ENCODE measurements at places on chromosomes 11 and 22. TPM values are rescaled to one million over a fixed set of nuclear protein-coding genes. Genes with fewer than 3 reads are reported as not detected.

Gene KDM4E
- total RNA-seq, result not detected

Gene MIOX
- not detected for total RNA-seq

Gene ELMOD1
- 0.28 TPM for total RNA-seq

Gene C22orf23
- total RNA-seq, result 0.49 TPM

Gene WNT11
- total RNA-seq, result 8.2 TPM

Gene BACE1
- total RNA-seq, result 15.2 TPM

Gene SMIM38
- not detected for total RNA-seq

Gene TMEM123
- 76.1 TPM for total RNA-seq

GRCh38 chr22:36304429-36304828 is 51.5 kb downstream of the APOL1 start:
- no peaks in the 10 kb centered on the region for H3K4me1 ChIP-seq
- H3K4me3 ChIP-seq, result no peak overlapping the region

DNA sequence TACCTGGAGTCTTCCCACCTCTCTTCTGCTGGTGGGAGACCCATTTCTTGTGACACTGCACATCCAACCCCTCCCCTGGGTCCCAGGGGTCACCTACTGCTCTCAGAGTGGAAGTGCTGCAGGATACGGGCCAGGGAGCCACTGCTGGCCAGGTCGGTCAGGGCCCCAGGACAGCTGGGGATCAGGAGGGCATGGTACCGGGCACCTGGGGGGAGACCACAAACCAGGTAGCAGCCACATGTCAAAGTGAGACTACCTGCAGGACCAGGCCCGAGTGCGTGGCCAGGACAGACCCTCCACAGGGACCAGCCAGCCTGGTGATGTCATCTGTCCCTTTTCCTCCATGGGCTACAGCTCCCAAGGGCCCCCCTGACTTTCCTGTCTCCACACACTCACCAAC is 3.9 kb downstream of the GATD1 start:
- H3K36me3 ChIP-seq, result peaks cover 37% of the 10 kb centered on the region
- DNase-seq, result no peak
- H3K4me1 ChIP-seq, result peaks cover 20% of the 10 kb centered on the region
- H3K27me3 ChIP-seq, result no peaks in the 10 kb centered on the region
- no peak overlapping the region for H3K27ac ChIP-seq

GRCh38 chr22:41096391-41096790 is 4.0 kb downstream of the EP300 start:
- DNase-seq, result no peak
- no peak overlapping the region for H3K27ac ChIP-seq
- no peaks in the 10 kb centered on the region for H3K27me3 ChIP-seq
- peaks cover 60% of the 10 kb centered on the region for H3K4me1 ChIP-seq
- H3K36me3 ChIP-seq, result peaks cover 19% of the 10 kb centered on the region
- no peak overlapping the region for H3K4me3 ChIP-seq

GRCh38 chr11:36657610-36658267 is 59.7 kb upstream of the RAG2 start:
- H3K4me3 ChIP-seq, result no peak overlapping the region
- no peaks in the 10 kb centered on the region for H3K36me3 ChIP-seq
- no peaks in the 10 kb centered on the region for H3K4me1 ChIP-seq
- H3K27ac ChIP-seq, result no peak overlapping the region
- no peaks in the 10 kb centered on the region for H3K27me3 ChIP-seq

GRCh38 chr11:99019696-99020095 is 1.1 kb upstream of the CNTN5 start:
- peaks cover 23% of the 10 kb centered on the region for H3K27me3 ChIP-seq
- DNase-seq, result no peak
- no peaks in the 10 kb centered on the region for H3K4me1 ChIP-seq

DNA sequence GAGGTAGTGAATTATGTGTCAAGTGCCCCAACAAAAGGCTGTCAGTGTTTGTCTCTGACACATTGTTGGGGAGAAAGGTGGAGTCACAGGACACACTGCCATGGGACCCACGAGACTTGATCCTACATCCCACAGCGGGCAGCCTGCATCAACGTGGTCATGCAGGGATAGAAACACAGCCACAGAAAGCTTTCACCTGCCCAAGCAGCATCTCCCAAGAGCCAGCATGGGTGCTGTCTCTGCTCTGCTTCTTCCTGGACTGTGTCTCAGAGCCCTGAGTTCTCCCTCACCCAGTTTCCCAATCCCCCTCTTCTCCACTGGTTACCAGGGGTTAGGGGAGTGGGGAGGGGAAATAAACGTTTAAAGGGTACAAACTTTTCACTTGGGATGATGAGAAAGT is 97.2 kb downstream of the VPREB1 start:
- peaks cover 17% of the 10 kb centered on the region for H3K27me3 ChIP-seq
- no peak overlapping the region for H3K4me3 ChIP-seq
- H3K36me3 ChIP-seq, result no peaks in the 10 kb centered on the region
- H3K4me1 ChIP-seq, result no peaks in the 10 kb centered on the region
- no peak for DNase-seq
- no peak overlapping the region for H3K27ac ChIP-seq

GRCh38 chr11:102882389-102883024 is 7.7 kb upstream of the MMP12 start:
- no peak overlapping the region for H3K27ac ChIP-seq
- no peaks in the 10 kb centered on the region for H3K27me3 ChIP-seq
- DNase-seq, result no peak
- H3K4me1 ChIP-seq, result no peaks in the 10 kb centered on the region

- H3K4me1 ChIP-seq, result no peaks in the 10 kb centered on the region
- H3K27ac ChIP-seq, result no peak overlapping the region
- DNase-seq, result no peak
- H3K4me3 ChIP-seq, result no peak overlapping the region
Observed at GRCh38 chr22:49372530-49373288, 455.0 kb downstream of the BRD1 start.

- peak overlapping the region; percentile 86 for H3K27ac ChIP-seq
- no peaks in the 10 kb centered on the region for H3K36me3 ChIP-seq
- H3K4me1 ChIP-seq, result peaks cover 56% of the 10 kb centered on the region
- DNase-seq, result no peak
Observed at GRCh38 chr22:35312198-35313059, 12.7 kb downstream of the TOM1 start.

- H3K27ac ChIP-seq, result no peak overlapping the region
- H3K4me3 ChIP-seq, result no peak overlapping the region
- H3K36me3 ChIP-seq, result no peaks in the 10 kb centered on the region
- H3K27me3 ChIP-seq, result no peaks in the 10 kb centered on the region
- H3K4me1 ChIP-seq, result no peaks in the 10 kb centered on the region
- no peak for DNase-seq
Observed at GRCh38 chr22:46517255-46517761, 20.1 kb downstream of the CELSR1 start.

GRCh38 chr22:30557243-30557642 is 10.7 kb upstream of the SEC14L6 start:
- no peak overlapping the region for H3K27ac ChIP-seq
- DNase-seq, result no peak
- no peaks in the 10 kb centered on the region for H3K36me3 ChIP-seq
- H3K4me3 ChIP-seq, result no peak overlapping the region

DNA sequence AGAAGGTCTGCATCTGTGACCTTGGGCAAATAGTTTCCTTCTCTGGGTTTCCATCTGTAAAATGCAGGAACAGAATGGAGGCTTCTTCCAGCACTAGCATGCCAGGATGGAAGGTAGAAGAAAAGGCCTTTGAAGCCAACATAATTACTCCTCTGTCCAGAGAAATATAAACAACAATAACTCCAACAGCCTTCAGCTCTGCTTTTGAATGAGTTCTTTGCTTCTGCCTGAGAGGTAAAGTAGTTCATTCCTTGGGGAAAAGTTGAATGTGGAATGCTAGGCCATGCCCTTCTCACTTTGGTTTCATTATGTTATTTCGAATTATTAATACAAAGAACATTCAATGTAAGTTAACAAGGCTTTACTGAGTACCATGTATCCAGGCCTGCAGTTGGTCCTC is 61.2 kb upstream of the BLID start:
- no peak overlapping the region for H3K27ac ChIP-seq
- peaks cover 9% of the 10 kb centered on the region for H3K4me1 ChIP-seq
- no peaks in the 10 kb centered on the region for H3K27me3 ChIP-seq
- H3K36me3 ChIP-seq, result no peaks in the 10 kb centered on the region
- no peak overlapping the region for H3K4me3 ChIP-seq

DNA sequence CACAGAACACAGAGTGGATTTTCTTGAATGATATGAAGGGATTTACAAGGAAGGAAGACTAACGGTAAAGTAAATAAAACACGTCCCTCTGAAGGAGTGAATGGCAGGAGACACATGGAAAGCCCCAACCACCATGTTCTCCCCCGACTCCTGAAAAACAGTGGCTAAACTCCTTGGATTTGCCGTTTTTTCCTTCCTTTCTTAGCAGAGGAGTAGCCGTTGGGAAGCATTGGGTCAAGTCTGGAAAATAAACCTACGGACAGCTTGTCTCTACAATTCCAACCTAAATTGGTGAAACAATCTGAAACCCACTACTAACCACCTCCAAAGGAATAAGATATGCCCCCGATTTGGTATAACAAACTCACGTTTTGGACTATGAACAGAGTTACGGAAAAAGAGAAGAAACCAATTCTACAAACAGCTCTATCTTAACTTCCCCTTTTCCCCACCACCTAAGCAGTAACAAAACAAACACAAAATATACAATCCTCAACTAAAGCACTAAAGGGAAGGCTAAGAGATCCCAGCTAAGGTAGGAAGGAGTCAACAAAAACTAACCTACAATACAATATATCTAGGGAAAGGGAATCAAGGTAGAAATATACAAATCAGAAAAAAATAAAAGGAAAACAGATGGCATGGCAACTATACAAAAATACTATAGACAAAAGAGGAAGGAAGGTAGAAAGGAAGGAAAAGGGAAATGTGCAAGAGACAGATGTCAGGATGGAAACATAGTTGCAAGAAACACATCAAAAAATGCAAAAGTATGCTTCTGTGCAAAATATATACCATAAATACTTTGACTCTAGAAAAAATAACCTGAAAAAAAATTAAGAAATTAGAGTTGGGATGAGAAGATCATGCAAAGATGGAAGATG is 43.8 kb upstream of the LYVE1 start:
- no peak for DNase-seq
- H3K27me3 ChIP-seq, result no peaks in the 10 kb centered on the region
- H3K36me3 ChIP-seq, result no peaks in the 10 kb centered on the region
- no peak overlapping the region for H3K4me3 ChIP-seq

DNA sequence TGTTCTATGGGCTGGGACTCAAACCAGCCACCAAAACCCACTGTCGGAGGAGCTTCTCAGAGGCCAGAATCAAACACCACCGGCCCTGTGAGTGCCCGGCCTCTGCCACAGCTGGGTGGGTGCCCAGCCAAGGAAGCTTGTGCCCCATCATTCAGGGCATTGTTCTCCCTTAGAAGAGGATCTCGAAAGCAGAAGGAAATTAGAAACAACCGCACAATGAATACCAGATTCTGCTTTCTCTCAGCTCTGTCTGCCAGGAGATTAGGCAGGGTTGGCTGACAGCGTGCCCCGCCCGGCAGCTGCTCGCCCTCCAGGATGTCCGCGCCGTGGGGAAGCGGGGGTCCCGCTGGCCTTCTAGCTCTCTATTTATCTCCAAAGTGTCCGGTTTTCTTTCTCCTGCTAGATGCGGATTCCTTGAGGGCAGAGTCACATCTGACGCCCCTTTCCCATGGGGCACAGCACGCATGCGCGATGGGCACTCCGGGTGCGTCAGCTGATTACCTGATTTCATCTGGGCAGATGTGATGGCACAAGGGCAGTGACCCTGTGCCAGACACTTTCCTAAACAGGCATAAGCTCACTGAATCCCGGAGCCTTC is 25.5 kb downstream of the SCGB1A1 start:
- H3K4me3 ChIP-seq, result peak overlapping the region; percentile 52
- H3K36me3 ChIP-seq, result no peaks in the 10 kb centered on the region
- H3K27ac ChIP-seq, result peak overlapping the region; percentile 78
- DNase-seq, result peak; percentile 79
- H3K4me1 ChIP-seq, result peaks cover 58% of the 10 kb centered on the region
- H3K27me3 ChIP-seq, result no peaks in the 10 kb centered on the region

DNA sequence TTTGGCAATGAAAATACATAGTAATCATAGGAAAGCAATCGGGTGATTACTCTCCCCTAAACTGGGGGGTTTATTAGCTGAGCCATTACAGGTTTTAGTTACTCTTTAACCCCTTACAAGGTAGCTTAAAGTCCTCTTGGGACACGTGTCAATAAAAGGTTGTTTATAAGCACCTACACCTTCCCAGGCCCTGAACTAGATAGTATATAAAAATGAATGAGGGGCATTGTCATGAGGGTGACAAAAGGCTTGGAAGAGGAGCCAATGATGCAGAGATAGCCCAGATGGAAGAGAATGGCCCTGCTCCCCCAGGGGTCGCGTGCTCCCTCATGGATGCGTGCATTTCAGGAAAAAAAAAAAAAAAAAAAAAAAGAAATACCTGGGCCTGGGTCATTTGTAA is 276.9 kb downstream of the TBC1D22A start:
- no peaks in the 10 kb centered on the region for H3K27me3 ChIP-seq
- H3K4me3 ChIP-seq, result no peak overlapping the region
- DNase-seq, result no peak
- no peak overlapping the region for H3K27ac ChIP-seq

DNA sequence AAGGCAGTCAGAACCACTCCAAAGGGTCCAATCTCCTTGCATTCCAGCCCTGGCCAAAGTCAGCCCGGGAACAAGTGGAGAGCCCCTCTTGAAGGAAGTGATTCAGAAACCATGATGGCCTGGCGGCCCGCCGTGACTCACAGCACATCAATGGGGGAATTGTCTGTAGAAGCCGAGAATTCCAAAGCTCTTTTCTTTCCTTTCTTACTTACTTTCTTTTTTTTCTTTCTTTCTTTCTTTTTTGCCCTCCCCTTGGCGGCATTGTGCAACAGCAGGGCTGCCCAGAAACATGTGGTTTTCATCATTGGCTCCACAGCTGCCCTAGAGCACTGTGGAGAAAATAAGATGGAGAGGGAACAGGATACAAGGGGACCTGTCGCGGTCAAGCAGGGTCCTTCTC is 140.2 kb upstream of the TIMP3 start:
- H3K36me3 ChIP-seq, result no peaks in the 10 kb centered on the region
- H3K27ac ChIP-seq, result peak overlapping the region; percentile 57
- H3K27me3 ChIP-seq, result no peaks in the 10 kb centered on the region
- no peak overlapping the region for H3K4me3 ChIP-seq
- H3K4me1 ChIP-seq, result peaks cover 4% of the 10 kb centered on the region

GRCh38 chr11:18012906-18013781 is at the start of gene SERGEF:
TSS of gene SERGEF (minus strand) at chr11:18013047. CDS start at chr11:18013010, 37 bp downstream.
- DNase-seq, result peak; percentile 96
- peaks cover 15% of the 10 kb centered on the region for H3K4me1 ChIP-seq
- H3K4me3 ChIP-seq, result peak within 1 kb of the TSS; percentile 68
- H3K36me3 ChIP-seq, result no peaks in the 10 kb centered on the region
- no peaks in the 10 kb centered on the region for H3K27me3 ChIP-seq

GRCh38 chr11:127609025-127609773 is 608.6 kb upstream of the KIRREL3 start:
- H3K27ac ChIP-seq, result no peak overlapping the region
- no peak for DNase-seq
- no peaks in the 10 kb centered on the region for H3K4me1 ChIP-seq
- no peaks in the 10 kb centered on the region for H3K27me3 ChIP-seq
- no peak overlapping the region for H3K4me3 ChIP-seq
- H3K36me3 ChIP-seq, result no peaks in the 10 kb centered on the region

Data from heart right ventricle (tissue), 16 donors.